ENCODE measurements at places on chromosomes 1 and 21.

DNA sequence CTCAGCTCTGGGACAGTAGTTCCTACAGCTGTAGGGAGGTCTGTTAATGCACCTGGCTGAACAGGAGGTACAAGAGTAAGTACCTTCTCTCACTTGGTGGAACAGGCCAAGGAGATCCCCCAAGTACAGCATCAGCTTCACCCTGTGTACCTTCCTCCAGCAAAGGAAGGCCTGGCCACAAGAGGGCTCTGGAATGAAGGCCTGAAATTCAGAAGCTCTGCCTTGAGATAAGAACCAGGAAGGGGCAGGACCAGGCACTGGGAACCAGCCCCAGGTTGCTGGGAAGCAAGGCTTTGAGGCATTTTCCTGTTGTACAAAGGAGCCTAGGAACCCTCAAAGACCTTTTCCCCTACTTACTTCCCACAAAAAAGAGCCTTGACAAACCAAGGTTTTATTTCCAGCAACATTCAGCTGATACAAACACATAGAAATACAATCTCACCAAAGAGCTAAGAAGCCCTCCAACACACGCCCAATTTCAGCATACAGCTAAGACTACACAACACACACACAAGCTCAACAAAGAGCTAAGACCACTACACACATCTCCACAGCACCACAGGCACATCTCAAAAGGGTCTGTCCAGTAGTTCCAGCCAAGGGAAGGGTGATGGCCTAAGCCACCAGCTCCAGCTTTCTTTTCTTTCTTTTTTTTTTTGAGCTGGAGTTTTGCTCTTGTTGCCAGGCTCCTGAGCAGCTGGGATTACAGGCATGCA, 23.5 kb downstream of the F11R start:
- peak; percentile 9 for DNase-seq

GRCh38 chr1:91805311-91805801, 80.6 kb downstream of the TGFBR3 start:
- no peak for DNase-seq

- DNase-seq, result peak; percentile 93
Observed at GRCh38 chr1:29563092-29563491, 326.8 kb downstream of the PTPRU start.

GRCh38 chr1:6688757-6689156, 12.9 kb downstream of the DNAJC11 start:
- no peak for DNase-seq

DNA sequence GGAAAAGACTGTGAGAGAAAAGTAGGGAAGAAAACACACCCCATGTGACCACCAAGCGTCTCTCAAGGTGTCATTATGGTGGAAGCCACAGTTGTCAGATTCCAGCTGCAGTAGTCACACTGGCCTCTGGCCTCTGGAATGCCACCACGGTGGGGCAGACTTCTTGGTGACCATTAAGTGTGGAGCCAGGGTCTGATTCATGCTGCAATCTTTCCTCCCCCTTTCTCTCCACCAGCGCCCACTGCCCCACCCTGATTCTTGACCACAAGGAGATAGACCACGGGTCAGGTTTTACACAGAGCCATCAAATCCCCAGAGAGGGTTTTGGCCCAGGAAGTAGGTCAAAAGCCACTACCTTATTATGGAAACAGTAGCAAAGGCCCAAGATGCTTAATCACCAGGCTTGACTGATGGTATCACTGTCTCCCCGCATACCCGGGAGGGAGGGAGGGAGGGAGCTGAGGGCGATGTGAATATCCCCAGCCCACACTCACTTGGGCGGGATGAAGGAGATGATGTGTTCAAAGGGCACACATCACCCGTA, 52.7 kb upstream of the GRHL3 start:
- DNase-seq, result no peak

- DNase-seq, result no peak
Observed at GRCh38 chr1:25018943-25019336, 88.9 kb upstream of the RUNX3 start.

DNA sequence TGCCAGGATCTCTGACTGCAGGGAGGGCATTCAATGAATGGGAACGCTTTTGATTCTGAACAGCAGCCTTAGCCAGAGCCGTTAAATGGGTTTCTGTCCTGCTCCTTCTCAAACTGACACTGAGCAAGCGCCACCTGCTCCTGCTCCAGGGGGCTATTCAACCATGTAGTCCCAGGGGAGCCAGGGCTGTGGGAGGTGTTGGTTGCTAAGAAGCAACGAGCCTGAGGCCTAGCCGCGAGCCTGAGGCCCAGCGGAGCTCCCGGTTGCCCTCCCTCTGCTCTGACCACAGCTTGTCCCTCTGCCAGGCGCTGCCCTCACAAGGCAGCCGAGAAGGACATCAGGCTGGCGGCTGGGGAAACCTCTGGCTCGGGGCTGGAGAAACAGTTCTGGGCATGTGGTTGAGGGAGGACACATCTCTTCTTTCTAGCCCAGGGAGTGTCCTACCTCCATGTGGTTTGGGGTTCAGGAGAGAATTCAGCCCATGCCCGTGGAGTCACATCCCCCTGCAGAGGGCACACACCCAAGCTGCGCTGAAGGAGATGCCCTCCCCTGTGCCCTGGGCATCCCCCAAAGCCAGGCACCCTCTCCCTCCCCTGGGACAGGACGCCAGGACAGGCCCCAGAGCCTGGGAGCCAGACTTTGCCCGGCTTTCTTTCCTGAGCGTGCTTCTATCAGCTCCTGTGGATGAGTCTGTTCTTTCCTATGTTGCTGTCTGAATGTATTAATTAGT, 18.0 kb downstream of the PCP4 start:
- DNase-seq, result peak; percentile 91
